Fibroblast of the conjunctiva (primary cell): ENCODE measurements at places on chromosomes 16 and 17.

GRCh38 chr16:80577485-80578280, 36.9 kb downstream of the DYNLRB2 start:
- no peak for DNase-seq

GRCh38 chr16:3470723-3471122, 24.6 kb downstream of the C16orf90 start:
- DNase-seq: no peak

GRCh38 chr17:57279432-57279831, 23.1 kb downstream of the MSI2 start:
- DNase-seq: no peak

GRCh38 chr17:17343160-17343735, 40.1 kb downstream of the NT5M start:
- no peak for DNase-seq

GRCh38 chr17:78127888-78128550, 536 bp downstream of the TMC6 start:
- DNase-seq: no peak

GRCh38 chr16:80564394-80564793, 23.6 kb downstream of the DYNLRB2 start:
- DNase-seq: no peak

- no peak for DNase-seq
Measured at GRCh38 chr17:56744721-56745120, 89.0 kb downstream of the C17orf67 start.

- DNase-seq: no peak
Measured at GRCh38 chr16:89658221-89658879, 714 bp downstream of the SPATA33 start.

- no peak for DNase-seq
Measured at GRCh38 chr17:64154717-64155116, 24.8 kb upstream of the ERN1 start.

DNA sequence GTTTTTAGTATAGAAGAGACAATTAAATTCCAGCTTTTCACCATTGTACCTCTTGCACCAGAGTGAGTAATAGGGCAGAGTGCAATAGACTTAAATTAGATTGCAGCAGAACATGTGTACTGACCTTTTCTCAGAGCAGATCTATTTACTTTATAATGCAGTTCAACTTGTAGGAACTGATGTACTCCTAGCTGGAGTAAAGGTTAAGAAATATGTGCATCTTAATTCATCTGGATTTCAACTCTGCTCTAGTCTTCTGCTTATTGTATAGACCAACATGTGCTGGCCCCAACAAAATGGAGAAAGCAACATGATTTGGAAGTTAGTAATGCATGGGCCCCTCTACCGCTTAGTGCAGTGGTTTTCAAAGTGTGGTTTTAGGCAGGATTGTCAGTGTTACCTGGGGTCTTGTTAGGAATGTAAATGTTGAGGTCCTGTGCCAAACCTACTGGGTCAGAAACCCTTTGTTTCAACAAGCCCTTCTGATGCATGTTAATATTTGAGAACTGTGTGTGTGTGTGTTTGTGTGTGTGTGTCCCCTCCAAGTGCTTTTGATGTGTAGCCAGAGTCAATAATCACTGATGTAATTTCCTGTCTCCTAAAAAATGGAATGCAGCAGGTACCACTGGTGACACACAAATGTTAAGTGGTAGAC, 138.6 kb downstream of the TOX3 start:
- DNase-seq: no peak

- no peak for DNase-seq
Measured at GRCh38 chr16:87822108-87822970, 47.0 kb downstream of the SLC7A5 start.

DNA sequence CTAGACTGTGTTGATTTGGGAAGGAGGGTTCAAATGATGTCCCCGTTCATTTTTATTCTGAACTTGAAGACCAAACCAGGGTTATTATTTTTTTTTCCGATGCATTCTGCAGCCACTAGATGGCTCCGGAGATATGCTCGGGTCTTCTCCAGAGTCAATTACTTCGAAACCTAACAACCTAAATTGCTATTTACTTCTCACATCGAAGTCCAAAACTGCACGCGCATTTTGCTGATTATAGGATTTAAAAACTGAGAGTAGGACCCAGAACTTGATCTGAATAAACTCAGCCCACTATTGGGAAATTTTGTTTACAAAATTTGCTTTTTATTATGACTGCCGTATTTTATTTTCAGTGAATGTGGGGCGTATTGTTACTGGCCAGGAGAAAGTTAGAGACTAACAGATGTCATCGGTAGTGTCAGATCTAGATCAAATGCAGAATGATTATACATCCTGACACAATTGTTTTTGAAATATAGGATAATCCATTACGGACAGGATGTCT, 263.8 kb downstream of the HS3ST3A1 start:
- DNase-seq: peak; percentile 65

DNA sequence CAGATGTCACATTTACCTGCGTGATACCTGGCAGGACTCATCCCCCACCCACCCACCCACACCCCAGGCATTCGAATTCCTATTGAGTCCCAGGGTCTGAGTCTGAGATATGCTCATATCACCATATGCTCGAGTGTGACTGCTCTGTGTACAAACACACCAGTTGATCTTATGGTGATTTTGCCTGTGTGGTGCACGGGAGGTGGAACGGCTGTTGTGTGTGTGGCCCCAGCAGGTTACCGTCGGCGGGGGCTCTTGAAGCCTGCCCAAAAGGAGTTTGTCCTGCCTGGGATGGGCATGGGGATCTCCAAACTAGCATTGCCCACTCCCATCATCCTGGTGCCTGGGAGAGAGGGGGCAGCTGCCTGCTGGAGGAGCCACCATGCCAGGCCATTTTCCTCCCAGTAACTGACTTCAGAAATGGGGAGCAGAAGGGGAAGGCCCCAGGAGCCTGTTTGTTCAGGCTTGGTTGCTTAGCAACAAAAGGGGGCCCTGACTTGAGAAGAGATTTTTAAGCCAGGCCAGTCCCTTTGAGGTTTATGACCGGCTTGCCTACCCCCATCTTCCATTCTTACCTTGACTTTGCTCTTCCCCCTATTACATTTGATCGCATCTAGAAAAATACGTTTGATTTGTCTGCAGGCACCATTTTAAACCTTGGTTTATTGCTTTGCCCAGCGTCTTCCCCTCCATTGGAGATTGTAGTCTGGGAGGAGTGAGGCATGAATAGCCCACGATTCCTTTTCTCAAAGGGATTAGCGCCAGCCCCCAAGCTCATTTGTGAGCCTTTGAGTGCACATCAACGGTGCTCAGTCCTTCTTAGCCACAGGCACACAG, 217.7 kb downstream of the CCDC182 start:
- no peak for DNase-seq

DNA sequence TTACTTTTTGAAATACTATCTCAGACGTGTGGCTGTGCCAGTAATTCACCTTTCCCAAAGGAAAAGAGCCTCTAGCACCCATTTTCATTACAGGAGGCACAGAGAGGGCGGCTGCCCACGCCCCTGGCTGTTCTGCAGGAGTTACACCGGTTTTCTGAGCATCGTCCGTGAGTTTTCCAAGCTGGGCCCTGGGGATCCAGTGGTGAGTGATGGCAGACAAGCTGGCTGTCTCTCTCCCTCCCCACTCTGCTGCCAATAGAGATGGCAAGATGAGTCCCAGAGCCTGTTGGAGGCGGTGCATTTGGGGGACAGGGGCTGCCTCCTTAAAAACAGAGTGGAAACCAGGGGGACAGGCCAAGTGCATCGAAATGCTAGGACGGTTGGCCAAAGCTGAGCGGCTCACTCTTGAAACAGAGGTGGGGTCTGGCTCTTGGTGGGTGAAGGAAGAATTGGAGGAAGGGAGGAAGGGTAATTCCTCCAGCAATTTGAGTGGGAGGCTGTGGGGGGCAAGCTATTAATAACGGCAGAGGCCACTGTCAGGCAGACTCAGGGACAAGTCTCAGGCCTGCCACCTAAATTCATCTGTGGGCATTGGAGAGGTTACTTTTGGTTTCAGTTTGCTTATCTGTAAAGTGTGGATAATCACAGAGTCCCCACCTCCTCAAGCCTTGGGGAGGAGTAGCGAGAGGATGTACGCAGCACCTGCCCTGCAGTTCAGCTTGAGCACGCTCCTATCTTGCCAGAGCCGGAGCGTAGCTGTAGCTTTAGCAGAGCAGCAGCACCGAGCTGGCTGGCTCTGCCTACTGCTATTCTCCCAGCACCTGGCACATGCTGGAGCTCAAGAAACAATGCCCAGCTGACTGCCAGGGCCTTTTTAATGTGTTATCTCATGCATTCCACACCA, 7.5 kb upstream of the NOS2 start:
- DNase-seq: no peak

GRCh38 chr16:89922884-89923639, at the start of gene TUBB3:
Gene TUBB3 (plus strand): TSS chr16:89923342. CDS start chr16:89923402, 60 bp downstream.
- peak; percentile 61 for DNase-seq

DNA sequence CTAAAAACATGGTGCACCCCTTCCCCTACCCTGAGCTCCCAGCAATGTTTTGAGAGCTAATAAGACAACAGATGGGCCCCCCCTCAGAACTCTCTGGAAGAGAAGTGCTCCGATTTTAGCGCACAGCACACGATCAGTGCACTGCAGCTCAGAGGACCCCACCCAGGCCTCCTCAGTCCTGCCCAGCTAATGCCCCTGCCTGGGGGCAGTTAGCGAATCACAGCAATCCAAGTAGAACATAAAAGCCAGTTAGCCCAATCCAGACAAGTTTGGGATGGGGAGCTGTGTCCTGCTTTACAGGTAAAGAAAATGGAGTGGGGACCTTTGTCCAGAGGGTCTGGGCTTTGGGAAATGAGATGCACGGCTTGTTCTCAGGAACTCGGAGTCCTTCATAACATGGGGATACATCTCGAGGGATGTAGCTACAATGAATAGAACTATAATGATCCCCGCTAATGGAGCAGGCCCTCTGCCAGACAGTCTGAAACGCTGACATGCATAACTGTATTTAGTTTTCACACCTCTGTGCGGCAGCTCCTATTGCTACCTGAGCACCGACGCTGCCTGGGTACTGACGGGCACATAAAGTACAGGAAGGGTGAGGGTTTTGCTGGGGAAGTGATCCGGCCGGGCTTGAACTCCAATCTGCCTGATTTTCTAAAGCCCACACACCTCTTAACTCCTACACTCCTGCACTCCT, 29.7 kb upstream of the CDC42EP4 start:
- no peak for DNase-seq

DNA sequence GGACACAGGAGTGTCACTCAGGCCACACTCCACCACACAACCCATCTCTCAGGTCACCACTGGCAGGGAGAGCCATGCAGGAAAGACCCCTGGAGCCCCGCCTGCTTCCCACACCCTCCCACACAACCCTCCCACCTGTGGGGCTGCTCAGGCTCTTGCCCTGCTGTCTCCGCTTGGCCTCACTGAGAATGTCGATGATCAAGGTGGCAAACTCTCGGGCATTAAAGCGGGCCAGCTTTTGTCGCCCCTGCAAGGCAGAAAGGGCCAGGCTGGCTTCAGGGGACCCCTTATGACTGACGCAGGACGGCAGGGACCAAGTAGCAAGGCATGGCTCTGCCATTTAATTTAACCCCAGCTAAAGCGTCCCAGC, 8.5 kb downstream of the TP53I13 start:
- no peak for DNase-seq

DNA sequence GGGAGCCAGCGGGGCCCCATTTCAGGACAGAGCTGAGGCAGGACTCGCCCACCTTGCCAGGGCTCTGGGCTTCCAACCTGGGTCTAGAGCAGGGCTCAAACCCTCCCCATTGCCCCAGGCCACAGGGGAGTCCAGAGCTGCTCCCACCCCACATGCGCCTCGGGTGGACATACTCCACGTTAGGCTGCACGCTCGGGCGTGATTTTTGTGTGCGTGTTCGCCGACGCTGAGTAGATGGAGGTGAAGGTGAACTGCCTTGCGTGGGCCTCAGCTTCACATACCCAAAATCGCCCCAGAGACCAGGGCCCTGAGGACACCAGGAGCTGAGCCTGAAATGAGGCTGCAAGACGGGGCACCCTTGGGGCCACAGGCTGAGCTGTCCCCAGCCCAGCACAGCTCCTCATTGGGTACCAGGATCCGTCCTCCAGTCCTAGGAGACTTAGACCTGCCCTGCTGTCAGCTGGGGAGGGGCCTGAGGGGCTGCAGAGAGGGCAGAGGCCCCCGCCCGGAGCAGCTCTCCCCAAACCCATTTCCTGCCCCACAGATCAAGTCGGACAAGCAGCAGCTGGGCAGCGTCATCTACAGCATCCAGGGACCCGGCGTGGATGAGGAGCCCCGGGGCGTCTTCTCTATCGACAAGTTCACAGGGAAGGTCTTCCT, 8.2 kb downstream of the CDH15 start:
- no peak for DNase-seq

- no peak for DNase-seq
Measured at GRCh38 chr16:53546988-53547391, 44.0 kb upstream of the AKTIP start.

GRCh38 chr16:74469946-74470478, 48.7 kb upstream of the CLEC18B start:
- DNase-seq: no peak
